ENCODE measurements at places on chromosomes 5 and 9.

DNA sequence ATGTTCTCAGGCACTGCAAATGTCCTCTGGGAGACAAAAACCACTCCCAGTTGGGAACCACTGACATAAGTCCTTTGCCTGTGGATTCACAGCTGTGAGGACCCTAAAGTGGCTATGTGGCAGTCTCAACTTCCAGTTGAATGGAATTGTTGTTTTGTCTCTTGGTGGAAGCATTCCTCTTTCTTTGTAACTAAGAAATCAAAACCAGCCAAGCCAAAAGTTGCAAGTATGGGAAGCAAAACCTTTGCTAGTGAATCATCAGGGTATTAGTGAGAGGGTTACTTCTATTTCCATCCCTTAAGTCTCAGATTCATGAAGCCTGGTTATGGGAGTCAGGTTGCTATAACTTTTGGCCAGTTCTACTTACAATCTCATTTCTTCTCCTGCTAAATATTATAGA, 49.8 kb upstream of the RPS23 start:
- no peak for DNase-seq

- no peak for DNase-seq
Observed at GRCh38 chr5:112584781-112585180, 152.9 kb upstream of the APC start.

- no peak for DNase-seq
Observed at GRCh38 chr9:82880336-82881050, 182.4 kb downstream of the RASEF start.

- DNase-seq, result no peak
Observed at GRCh38 chr9:85417674-85418073, 324.1 kb downstream of the AGTPBP1 start.

- DNase-seq, result no peak
Observed at GRCh38 chr9:125785248-125785751, 38.1 kb downstream of the PBX3 start.

- DNase-seq, result no peak
Observed at GRCh38 chr5:135059000-135059923, 25.2 kb upstream of the PITX1 start.

DNA sequence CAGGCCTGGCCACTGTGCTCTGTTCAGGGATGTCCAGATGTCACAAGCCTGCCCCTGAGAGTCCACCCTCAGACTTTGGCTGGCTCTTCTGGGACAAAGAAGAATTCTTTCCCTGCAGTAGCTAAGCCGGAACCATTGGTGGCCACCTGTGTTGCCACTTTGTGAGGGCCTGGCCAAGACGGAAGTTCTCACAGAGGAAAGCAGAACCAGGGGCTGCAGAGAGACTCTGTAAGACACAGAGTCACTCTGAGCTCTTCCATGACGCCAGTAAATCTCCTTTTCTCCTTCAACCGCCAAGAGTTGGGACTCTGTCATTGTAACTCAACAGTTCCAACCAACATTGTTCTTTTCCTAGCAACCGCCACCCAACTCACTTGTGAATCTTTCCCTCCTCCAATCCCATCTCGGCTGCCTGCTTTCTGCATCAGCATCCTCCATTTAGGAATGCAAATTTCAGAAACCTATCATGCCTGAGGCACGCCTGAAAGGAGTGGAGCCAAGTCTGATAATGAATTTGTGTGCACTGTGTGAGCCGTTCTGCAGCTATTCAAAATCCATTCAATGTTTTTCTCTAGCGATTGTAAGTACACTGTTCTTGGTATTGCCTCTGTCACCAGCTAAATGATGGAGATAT, 37.8 kb upstream of the ATP6V1G1 start:
- no peak for DNase-seq

DNA sequence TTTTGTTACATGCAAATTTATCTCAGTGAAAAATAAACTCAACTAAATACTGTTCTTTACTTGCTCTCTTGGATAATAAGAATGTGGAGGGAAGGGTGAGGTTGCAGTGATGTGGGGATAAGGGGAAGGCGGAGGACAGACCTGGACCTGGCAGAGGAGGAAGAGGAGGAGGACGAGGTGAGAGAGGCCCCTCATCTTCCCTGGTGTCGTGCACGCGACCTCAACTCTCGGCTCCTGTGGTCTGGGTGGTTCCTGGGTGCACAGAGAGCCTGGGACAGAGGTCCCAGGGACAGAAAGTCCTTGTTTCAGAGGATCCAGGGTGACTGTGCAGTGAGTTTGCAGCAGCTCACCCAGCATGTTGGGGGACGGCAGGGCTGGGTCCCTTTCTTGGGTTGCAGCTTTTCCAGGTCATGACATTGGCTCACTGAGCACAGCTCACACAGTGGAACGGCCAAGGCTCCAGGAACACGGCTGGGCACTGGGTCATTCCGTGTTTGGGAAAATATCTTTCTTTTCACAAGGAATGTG, 37.7 kb upstream of the LPCAT1 start:
- no peak for DNase-seq

- no peak for DNase-seq
Observed at GRCh38 chr9:88272986-88273385, 115.3 kb upstream of the SPIN1 start.

DNA sequence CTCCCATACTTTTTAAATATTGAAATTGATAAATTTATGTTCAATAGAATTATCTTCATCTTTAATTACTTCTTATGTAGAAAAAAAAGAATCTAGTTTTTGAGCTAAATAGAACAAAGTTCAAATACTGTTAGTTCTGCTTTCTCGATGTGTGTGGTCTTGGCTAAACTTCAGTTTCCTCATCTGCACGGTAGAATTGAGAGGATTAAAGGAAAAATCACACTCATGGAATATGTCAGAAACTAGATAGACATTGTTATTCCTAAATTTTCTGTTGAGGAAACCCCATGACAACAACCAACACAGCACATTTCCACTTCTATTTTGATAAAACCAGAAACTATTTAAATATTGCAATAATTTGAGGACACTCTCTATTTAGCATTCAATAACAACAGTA, 100.3 kb downstream of the MUSK start:
- DNase-seq, result no peak

DNA sequence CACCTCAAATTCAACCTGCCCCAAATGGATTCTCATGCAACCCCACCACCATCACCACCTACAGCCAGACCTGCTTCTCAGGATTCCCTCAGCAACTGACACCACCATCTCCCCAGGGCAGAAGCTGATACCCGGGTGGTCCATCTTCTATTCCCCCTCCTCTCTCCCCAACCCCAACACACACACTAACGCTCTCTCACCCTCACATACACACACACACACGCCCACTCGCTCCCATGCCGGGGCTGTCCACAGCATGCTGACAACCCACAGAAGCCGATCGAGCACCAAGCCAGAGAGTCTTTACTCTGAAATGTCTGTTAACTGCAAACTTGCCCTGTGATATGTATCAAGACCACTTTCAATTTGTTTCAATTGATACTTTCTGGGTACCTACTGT, 28.4 kb downstream of the B4GALT1 start:
- DNase-seq, result no peak

DNA sequence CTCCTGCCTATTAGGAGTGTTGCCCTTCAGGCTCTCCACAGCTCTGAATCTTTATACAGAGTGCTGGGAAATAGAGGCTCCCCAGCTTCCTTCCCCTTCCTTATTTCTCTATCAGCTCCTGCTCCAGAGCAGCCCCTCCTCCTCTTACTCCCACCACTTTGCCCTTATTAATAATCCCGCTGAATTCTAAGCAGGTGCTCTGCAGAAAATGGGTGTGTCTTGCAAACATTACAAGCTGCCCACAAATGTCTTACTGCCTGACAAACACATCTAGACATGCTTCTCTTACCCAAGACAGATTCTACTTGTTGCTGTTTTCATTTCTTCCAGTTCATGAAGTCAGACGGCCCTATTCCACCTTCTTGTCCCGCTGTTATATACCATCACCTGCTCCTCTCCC, 6.4 kb downstream of the PHF24 start:
- DNase-seq, result no peak

- no peak for DNase-seq
Observed at GRCh38 chr5:95647886-95648860, 1.6 kb downstream of the RFESD start.

GRCh38 chr5:34008802-34009201, 952 bp upstream of the AMACR start:
- no peak for DNase-seq

DNA sequence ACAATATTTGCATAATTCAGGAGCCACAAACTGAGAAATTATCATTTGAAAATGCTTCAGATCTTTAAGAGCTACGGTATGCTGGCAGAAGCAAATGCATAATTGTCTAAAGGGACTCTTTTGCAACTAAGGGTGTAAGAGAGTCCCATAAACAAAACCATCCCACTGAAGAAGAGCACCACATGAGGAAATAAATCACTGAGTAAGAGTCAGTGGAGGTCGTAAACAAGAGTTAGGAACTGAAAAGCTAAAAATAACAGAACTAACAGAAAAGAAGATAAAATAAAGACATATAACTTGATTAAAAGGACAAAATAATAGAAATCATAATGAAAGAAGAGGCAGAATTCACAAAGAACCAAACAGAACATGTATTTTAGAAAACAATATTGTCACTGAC, 3.5 kb upstream of the SMC2 start:
- no peak for DNase-seq

DNA sequence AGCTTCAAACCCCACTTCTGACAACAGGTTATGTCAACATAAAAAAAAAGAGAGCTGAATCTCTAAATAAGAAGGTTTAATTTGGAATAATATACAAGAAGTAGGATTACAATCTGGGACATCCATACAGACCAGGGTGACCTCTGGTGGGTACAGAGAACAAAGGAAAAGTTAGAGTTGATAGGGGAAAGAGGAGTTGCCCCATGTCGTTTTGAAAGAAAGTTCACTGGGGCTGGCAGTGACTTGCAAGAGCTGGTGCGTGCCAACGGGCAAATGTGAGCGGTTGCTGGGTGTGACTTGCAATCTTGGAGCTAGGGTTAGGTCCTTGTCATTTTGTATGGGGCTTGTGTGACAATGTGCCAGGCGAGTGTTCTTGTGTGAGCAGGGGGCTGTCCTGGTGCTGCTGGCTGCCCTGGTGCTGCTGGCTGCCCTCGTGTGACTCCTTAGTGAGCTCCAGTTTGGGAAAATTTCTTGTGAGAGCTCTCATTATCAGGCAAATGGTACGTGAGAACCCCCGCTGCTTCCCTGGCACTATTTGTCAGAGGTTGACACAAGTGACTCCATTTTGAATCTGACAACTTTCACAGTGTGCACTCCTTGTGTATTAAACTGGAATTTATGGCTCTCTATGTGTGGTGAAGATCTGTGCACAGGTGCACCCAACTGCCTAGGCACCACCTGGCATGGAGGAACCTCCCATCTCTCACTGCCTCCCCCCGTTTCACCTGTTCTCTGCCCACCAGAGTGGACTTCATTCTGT, 69.8 kb downstream of the UBE2QL1 start:
- DNase-seq, result no peak

GRCh38 chr9:95268681-95269080, 48.8 kb downstream of the FANCC start:
- no peak for DNase-seq

- no peak for DNase-seq
Observed at GRCh38 chr5:138975098-138975847, 100.1 kb upstream of the LRRTM2 start.

- no peak for DNase-seq
Observed at GRCh38 chr9:134547161-134548100, 94.2 kb upstream of the COL5A1 start.

DNA sequence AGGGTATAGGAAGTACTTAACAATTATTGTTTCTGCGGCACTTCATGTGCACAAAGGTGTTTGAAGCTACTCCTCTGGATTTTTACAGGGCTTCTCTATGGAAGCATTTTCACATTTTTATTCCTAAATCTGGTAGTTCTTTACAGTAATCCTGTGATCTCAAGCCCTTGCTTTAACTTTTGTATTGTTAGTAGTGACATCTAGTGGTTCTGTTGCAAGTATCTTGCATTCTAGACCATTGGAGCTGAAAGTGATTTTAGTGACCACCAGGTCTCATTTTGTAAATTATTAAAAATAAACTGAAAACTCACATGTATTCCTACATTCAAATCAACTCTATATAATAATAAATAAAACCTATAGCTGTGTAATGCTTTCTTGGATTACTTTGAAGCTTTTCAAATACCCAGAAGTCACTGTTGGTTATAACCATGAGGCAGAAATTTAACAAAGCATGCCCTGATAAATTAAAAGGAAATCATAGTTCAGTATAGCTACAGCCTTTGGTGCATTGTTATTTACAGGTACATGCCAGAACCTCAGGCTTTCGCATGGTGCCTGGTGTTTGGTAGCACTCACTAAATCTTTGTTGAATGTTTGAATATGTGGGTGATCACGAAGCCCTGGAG, 18.9 kb downstream of the RPS23 start:
- DNase-seq, result no peak

DNA sequence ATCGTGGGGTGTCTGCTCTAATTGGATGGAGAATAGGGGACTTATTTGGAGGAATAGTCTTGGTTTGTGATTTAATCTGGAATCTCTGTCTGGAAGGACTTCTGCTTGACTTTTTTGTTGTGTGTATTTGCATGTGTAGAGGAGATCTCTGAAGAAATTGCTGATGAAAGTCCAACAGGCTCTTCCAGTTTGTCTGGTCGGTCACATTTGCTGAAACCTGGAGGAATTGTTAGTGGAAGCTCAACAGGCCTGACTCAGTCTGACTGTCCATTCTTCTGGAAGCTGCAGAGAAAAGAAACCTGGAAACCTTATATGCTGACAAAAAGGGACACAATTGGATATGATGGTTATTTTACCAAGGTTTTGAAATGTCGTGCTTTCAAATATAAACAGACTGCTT, 33.4 kb upstream of the TENT2 start:
- DNase-seq, result no peak

DNA sequence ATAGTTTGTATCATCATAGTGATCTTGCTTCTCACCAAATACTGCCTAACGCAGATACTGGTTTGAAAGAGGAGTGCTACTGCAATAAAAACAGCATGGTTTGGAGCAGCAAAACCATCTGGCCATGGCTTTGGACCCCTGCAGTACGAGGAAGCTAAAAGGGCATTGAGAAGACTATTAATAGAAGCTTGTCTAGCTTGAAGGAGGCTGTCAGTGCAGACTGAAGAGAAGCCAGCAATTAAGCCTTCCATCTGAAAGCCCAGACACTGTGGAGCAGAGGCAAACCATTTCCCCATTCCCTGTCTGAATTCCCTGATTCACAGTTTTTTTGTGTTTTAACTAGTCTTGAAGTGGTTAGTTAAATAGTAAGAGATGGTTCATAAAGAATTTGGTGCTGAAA, 281.6 kb downstream of the PTPRD start:
- no peak for DNase-seq

- no peak for DNase-seq
Observed at GRCh38 chr9:111013707-111014106, 24.6 kb downstream of the LPAR1 start.

DNA sequence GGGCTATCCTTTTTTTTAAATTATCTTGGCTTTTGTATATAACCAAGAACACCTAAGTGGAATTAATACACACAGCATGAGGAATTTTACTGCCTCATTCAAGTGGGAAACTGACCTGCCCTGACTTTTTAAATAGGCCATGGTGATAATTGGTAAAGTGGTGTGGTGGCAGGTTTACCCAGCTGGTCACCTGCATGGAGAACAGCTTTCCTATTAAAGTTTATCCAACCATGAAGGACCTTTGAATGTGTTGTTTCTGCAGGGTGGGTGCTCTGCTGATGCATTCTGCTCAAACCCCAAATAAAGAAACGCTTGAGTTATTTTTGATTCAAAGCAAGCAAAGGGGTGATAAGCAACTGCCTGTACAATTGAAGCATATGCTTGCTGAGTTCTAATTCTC, 261.0 kb upstream of the GRIN3A start:
- DNase-seq, result no peak

- no peak for DNase-seq
Observed at GRCh38 chr5:56269216-56269927, 36.2 kb upstream of the ANKRD55 start.

GRCh38 chr5:90111364-90112032, 298.1 kb downstream of the CETN3 start:
- no peak for DNase-seq

- DNase-seq, result no peak
Observed at GRCh38 chr9:35198191-35198590, 36.4 kb downstream of the UNC13B start.
